ENCODE measurements at places on chromosomes 11 and 22.

- DNase-seq: no peak
Measured at GRCh38 chr22:22717664-22718063, 73.2 kb downstream of the GGTLC2 start.

DNA sequence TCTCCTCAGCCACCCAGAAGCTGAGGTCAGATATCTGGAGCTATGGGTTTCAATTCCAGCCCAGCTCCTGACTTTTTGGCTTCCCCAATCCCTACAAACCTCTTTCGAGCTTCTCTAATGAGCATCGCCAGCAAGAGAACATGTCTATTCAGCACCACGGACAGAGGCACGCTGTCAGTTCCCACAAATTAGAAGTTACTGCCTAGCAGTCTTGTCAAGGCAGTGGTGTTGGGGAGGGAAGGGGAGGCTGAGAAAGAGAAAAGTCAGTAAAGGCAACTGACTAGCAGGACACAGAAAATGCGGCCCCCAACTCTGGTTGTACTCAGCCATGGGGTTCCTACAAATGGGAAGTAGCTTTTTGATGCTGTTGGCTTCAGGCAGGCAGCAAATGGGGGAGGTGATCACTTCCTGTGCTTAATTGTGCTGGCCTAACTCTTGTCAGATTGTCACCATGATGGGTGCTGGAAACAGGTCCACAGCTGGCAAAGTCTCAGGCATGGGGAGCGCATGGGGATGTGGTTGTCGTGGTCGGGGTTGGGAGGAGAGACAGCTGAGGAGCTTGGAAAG is 205.9 kb downstream of the ST3GAL4 start:
- peak; percentile 46 for DNase-seq

DNA sequence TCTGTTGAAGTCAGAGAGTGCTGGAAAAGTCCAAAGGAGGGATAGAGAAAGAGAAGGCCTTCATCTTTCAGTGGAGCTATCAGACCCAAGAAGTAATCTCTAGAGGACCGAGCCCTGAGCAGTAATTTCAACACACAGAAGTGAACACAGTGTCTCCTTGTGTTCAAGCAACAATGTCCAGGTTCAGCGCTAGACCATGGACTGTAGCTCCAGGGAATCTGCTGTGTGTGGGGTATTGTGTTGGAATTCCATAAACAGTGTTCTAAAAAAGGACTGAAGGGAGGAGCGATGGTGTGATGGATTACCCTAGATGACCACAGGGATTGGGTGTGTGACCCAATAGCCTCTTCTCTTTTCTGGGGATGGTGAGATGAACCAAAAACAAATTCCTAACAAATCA is 165.9 kb downstream of the BLID start:
- no peak for DNase-seq

- no peak for DNase-seq
Measured at GRCh38 chr11:67376873-67377808, 3.7 kb upstream of the CLCF1 start.

DNA sequence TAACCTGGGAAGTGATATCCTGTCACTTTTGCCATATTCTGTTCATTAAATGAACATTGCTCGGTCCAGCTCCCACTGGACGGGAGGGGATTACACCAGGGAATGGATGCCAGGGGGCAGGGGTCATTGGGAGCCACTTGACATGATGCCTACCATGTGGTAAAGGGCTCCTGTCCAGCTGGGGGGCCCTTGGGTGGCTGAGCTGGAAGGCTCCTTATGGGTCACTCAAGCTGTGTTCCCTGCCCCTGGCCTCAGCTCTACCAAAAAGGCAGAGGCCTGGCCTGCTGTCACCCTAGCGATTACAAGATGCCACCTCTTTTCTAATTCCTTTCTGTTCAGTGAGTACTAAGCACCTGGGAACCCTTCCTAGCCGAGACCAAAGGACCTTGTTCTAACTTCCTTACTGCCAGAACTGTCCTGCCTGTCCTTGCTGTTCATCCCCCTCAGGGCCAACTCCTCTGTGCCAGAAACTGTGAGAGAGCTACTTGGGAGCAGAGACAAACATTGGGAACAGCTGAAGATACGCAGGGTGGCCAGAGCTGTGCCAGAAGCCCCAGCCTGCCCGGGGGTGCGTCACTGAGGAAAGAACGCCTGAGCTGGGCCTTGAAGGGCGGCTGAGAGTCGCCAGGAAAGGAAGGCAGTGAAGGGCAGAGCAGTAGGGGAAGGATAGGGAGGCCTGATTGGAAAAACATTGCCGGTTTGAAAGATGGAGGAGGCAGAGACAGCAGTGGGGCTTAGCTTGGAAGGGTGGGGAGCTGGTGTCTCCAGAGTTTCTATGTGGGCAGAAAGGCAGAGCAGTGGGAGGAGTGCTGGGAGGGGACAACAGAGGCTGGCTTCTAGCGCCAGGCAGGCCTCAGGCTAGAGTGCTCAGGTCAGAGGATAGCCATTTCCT is 12.7 kb upstream of the UVRAG start:
- no peak for DNase-seq

GRCh38 chr22:50553310-50553709 is 7.6 kb downstream of the KLHDC7B start:
- DNase-seq: no peak

DNA sequence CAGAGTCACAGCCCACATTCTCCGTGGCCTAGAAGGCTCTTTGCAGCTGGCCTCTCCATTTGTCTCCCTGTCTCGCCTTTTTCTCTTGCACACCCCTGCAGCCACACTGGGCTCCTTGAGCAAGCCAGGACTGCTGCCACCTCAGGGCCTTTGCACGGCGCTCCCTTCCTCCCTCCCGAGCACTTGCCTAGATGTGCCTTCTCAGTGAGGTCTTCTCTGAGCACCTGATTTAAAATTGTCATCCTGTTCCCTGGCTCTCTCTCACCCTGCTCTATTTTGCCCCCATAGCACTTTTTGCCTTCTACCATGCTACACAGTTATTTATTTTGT is 102.9 kb upstream of the THY1 start:
- no peak for DNase-seq

DNA sequence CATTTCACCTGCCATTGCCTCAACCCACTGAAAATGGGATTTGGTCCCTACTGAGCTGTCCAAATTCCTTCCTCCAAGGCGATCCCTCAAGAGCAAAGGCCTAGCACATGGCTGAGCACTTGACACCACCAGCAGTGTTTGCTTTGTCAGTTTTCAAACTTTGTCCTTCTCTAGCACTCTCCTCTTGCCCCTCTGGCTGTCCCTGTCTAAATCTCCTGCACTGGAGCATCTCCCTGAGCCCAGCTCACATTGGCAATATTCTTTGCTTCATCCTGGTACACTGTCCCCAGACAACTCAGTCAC is 66.6 kb upstream of the FTH1 start:
- DNase-seq: no peak

GRCh38 chr22:48834404-48834803 is 993.3 kb downstream of the BRD1 start:
- no peak for DNase-seq

DNA sequence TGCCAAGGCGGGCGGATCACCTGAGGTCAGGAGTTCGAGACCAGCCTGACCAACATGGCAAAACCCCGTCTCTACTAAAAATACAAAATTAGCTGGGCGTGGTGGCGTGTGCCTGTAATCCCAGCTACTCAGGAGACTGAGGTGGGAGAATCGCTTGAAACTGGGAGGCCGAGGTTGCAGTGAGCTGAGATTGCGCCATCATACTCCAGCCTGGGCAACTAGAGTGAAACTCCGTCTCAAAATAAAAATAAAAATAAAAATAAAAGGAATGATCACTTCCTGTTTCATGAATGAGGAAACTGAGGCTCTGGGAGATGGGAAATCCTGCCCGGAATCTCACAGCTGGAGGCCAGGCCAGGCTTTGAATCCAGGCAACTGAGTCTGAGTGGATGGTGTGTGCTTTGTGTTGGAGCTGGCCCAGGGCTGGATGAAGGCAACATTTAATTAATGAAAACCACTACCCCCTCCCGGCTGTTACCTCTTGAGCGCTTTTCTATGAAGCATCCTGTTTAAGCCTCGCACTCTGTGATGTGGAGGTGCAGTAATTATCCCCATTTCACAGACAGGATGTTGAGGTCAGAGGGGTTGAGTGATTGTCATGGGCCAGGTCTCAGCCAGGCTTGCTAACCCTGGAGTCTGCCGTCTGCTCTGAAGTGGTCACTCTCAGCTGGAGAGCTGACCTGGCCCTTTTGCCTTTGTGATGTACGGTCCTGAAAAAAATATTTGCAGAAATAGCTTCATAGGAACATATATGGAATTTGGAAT is 27.8 kb downstream of the LRP5 start:
- DNase-seq: no peak

- no peak for DNase-seq
Measured at GRCh38 chr11:69843529-69843921, 24.3 kb upstream of the FGF3 start.

DNA sequence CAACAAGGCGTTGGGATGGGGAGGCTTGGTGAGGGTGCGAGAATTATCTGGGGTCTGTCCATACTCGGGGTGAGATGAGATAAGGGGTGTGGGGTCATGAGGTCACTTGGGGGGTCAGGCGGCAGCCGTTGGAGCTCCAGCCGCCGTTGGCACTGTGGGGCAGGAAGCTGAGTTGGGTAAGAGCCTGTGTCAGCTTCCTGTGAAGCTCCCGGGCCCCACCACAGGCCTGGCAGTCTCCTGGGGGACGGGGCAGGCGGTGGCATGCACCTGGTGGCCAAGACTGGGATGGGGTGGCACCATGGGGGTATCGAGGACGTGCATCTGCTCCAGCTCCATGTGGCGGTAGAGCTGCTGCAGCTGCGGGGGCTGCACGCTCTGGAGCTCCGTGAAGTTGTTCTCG is 7.1 kb upstream of the MYBPC3 start:
- no peak for DNase-seq

DNA sequence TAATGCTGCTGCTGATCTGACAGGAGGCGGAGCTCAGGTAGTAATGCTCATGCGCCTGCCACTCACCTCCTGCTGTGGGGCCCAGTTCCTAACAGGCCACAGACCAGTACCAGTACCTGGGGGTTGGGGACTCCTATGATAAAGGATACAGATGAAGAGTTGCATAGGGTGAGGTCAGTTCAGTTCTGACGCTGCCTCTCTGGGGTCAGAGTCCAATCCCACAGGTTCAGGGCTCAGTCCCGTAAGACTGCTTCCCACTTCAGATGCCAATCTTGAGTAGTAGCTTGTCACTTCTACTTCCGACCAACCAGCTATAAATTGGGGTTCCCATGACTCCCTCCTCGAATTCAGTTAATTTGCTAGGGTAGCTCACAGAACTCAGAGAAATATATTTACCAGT is 8.6 kb downstream of the ASRGL1 start:
- DNase-seq: no peak

- no peak for DNase-seq
Measured at GRCh38 chr11:27497911-27498310, 8.7 kb downstream of the LIN7C start.

DNA sequence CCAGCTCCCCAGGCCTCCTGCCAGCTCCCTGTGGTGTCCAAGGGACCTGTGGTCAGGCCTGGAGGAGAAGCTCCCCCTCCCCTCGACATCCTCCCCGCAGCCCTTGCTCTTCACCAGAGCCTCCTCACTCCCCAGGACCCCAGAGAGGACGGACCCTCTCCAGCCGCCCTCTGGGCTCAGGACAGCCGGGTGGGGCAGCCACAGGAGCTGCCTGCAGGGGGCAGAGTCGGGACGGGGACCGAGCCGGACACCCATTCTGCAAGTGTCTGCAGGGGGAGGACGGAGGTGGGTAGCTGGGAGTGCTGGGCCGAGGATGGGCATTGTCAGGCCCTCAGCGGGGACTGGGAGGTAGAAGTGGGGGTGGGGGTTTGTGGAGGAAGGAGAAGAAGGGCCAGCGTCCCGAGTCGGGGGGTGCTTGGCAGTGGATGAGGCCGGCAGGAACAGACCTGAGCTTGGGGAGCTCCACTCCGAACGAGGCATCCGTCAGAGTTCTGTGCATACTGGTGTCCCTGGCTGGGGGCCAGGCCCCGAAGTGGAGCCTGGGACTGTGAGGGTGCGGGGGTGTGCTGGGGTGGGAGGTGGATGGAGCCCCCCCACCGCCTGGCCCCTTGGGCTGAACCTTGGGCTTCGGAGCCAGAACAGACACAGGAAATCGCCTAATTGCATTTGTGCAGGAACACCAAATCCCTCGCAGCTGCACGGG is 15.2 kb downstream of the PRR33 start:
- peak; percentile 25 for DNase-seq

DNA sequence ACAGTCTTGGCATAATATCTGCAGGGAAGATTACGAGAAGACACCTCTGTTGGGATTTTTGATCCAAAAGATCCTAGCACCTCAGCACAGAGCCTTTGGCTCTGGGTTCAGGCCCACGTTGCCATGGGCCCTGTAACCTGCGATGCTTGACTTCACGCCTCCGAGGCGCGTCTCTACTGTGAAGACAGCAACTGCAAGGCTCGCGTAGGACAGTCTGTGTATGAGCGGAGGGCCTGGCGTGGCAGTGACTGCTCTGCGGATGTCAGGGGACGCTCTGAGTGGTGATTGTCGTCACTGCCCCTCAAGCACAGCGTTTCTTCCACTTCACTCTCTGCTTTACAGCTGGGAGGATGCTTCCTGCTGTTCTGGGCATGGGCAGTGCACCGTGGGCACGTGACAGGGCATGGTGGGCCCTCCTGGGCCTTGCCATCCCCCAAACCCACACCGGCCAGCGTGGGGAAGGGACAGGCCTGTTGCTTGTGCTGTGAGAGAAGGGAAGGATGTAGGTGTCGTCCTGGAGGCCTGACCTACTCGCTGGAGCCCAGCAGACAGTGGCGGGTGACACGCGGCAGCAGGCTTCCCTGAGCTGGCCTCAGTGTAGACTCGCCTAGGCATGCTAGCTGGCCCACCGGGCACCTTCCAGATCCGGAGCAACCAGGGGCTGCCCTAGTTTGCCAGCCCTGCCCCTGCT is 26.5 kb downstream of the GLB1L2 start:
- no peak for DNase-seq

DNA sequence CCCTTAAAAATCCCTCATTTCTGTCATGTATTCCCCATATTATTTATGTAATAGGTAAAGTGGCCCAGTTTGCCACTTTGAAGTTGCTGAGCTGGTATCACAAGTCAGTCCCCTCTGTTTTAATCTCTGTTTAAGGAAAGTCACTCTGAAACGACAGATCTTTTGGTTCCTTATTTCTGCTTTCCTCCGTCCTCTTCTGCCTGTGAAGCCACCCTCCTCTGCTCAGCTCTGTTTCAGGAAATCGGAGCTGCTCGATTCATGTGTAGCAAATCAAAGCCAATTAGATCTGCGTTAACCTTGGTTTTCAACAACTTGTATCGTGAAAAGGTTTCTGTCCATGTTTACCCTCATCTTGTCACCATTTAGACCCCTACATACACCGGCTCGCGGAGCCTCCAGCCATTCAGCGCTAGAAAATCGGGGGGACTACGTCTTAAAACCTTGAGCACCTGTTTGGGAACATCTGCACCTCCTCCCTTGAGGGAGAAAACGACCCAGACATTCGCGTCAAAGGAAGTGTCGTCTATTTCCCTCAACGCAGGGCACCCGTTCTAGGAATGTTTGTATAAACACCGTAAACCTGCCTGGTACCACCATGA is 576 bp upstream of the SC5D start:
- no peak for DNase-seq
